ENCODE measurements at places on chromosomes 4 and X. TPM values are rescaled to one million over a fixed set of nuclear protein-coding genes. Genes with fewer than 3 reads are reported as not detected.

GRCh38 chr4:139630991-139631390 lies 34.6 kb upstream of the MGST2 start:
- H3K36me3 ChIP-seq: no peaks in the 10 kb centered on the region
- no peak for DNase-seq
- H3K4me1 ChIP-seq: peaks cover 6% of the 10 kb centered on the region
- no peak overlapping the region for H3K4me3 ChIP-seq

PLA2G12A gene
- 49.6 TPM for total RNA-seq

ARHGEF38 gene
- not detected for total RNA-seq

DNA sequence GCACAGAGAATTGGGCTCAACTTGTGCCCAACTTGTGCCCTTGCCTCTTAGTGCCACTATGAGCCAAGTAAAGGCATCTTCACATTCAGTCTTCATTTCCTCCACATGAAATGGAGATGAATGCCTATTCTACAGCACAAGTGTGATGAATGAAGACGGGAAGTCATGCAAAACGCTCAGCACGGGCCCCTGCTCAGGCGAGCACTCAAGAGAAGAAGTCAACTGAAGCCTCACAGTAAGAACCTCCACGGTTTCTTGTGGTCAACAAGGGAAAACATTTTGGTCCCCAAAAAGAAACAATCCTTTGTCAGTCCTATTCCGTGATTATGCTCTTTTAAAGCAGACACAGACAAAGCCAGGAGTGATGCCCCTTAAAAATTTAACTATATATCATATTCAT lies 87.0 kb downstream of the IRF2 start:
- peaks cover 53% of the 10 kb centered on the region for H3K4me1 ChIP-seq
- DNase-seq: no peak
- H3K27ac ChIP-seq: peak overlapping the region; percentile 80
- H3K4me3 ChIP-seq: no peak overlapping the region
- H3K36me3 ChIP-seq: peaks cover 43% of the 10 kb centered on the region

GRCh38 chrX:39827951-39828350 lies 269.8 kb downstream of the BCOR start:
- DNase-seq: no peak
- H3K27me3 ChIP-seq: no peaks in the 10 kb centered on the region
- no peak overlapping the region for H3K4me3 ChIP-seq
- H3K27ac ChIP-seq: no peak overlapping the region

SGMS2 gene
- 79.1 TPM for total RNA-seq

DNA sequence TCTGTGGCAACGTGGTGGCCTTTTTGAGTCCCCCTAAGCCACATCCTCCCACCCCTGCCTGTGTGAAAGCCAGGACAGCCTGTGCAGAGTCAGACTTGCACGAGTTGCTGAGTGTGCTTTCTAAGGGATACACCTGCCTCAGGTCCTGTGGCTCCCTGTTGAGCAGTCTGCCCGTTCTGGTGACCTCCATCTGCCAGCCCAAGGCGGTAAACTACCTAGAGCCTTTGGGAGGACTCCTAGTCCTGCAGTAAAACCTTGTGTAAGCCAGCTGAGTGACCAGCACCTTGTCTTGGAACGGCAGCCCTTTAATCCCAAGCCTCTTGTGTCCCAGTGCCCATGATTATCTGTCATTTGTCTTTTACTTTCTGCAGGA lies 69.3 kb downstream of the NBDY start:
- no peaks in the 10 kb centered on the region for H3K36me3 ChIP-seq
- DNase-seq: peak; percentile 35
- H3K4me3 ChIP-seq: no peak overlapping the region
- H3K27ac ChIP-seq: no peak overlapping the region
